ENCODE measurements at places on chromosomes 2 and 18. TPM values are rescaled to one million over a fixed set of nuclear protein-coding genes. Genes with fewer than 3 reads are reported as not detected.

The FAM210A gene
- 11.5 TPM for polyA plus RNA-seq

The MYO3B gene
- 0.11 TPM for polyA plus RNA-seq

The POLE4 gene
- polyA plus RNA-seq, result 35.9 TPM

The ORMDL1 gene
- 351 TPM for polyA plus RNA-seq

The ALPP gene
- not detected for polyA plus RNA-seq

The FBXO48 gene
- polyA plus RNA-seq, result 0.45 TPM

The CYTIP gene
- polyA plus RNA-seq, result not detected

The PFN4 gene
- polyA plus RNA-seq, result not detected

The SAG gene
- not detected for polyA plus RNA-seq

The UGT1A10 gene
- not detected for polyA plus RNA-seq

The FRZB gene
- polyA plus RNA-seq, result 3.5 TPM

The IL36A gene
- polyA plus RNA-seq, result not detected

The CSRNP3 gene
- polyA plus RNA-seq, result 66.6 TPM

The EN1 gene
- not detected for polyA plus RNA-seq
